Astrocyte (in vitro differentiated cells and primary cell): ENCODE measurements at places on chromosomes 3 and 15.

DNA sequence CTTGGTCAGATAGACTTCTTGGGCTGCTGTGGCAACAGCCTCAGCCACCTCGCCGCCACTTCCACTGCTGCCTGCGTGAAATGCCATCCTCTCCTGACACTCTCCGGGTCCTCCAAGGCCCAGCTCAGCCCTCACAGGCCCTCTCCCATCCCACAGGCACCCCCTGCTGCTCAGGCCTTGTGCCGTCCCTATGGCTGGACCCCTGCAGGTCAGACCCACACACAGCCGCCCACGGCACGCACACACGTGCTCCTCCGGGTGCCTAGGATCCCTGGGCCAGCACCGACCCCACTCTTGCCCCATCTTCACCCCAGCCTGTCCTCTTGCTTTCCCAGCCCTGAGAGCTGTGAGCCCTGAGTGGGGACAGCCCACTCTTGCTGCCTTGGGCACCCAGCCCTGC lies 19.7 kb downstream of the CFAP100 start:
- no peak for DNase-seq

DNA sequence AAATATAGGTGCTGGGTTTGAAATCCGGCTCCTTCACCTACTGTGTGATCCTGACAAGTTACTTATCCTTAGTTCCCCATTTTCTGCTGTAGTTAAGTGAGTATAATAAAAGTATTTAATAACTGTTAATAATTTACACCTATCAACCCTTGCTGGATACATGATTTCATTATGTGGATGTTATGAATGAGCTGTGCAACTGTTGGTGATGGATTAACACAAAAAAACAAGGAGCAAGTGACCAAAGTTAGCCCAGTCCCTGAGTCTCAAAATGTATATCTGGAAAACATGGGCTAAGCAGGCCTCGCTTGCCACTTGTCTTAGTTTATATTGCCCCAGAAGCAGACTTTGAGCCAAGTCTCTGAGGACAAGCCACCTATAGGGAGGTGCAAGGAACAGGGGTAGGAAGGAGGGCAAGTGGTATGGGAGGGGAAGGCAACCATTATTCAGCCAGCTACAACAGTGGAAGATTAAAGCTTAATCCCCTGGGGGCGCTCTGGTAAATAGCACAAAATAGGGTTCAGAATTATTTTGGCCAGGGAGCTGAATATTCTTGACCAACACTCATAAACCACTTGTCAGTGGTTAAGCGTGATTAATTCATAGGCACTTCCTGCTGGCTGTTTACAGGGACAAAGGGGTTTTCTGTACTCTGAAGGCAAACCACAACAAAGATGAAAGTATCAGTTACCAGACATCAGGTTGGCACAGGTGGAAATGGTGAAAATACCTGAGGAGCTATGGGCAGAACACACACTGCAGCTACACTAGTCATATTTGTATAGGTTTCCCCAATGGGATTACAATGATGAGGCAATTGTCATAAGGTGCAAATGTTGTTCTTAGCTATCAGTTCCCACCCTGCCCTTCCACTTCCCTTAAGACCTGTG lies 76.2 kb downstream of the TRIM42 start:
- peak; percentile 4 for DNase-seq

DNA sequence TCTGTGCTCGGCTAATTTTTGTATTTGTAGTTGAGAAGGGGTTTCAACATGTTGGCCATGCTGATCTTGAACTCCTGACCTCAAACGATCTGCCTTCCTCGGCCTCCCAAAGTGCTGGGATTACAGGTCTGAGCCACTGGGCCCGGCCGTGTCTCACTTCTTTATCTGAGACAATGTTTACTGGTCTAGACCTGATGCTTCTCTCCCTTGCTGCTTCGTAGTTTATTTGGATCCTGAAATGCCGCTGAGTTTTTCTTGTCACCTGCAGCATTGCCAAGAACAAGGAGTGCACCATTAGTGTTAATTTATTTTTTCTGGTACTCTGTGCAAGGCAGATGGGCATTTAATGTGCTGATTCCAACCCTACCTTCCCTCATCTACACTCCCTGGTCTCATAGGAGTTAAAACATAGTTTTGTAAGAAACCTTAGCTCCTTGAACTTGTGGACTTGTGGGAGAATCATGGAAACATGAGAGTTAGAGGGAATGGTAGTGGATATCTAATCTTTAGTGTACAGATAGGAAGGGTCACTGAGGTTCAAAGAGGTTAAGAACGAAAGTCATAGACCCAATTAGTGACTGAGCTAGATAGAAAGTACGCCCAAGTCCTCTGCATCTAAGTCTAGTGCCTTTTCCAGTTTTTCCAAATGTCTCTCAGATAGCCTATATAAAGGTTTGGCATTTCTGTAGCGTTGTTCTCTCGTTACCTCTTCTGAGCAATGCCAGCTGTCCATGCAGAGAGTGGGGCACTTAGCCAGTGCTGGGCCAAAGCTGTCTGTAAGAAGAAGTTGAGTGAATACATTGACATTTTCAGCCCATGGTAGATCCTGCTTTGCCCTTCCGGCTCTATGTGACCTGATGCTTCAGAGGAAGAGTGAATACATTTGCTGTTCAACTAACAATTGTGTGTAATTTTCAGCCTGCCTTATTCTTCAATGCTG lies 244.1 kb downstream of the LPP start:
- no peak for DNase-seq

GRCh38 chr3:143914257-143914656 lies 57.4 kb upstream of the DIPK2A start:
- no peak for DNase-seq

GRCh38 chr3:11059090-11059798 lies 66.7 kb downstream of the SLC6A1 start:
- peak; percentile 41 for DNase-seq

- no peak for DNase-seq
Observed at GRCh38 chr3:73746623-73747022, 121.9 kb upstream of the PDZRN3 start.

GRCh38 chr3:119774444-119774843 lies 7.5 kb upstream of the NR1I2 start:
- no peak for DNase-seq

DNA sequence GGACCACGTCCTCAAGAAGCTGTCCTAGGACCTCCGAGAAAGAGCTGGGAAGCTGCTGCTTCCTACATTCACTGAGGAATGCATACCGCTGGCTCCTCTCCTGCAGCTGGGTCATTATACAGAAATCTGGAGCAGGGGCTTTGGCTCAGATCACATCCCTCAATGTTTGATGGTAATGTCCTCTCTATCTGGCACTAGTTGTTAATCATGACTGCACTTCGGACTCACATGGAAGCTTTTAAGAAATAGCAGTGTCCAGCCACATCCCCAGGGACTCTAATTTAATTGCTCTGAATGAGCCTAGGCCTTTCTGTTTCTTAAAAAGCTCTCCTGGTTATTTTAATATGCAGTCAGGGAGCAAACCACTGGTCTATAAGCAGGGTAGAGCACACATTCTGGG lies 25.7 kb upstream of the MYRIP start:
- no peak for DNase-seq

GRCh38 chr15:41868321-41868720 lies 25.5 kb downstream of the SPTBN5 start:
- DNase-seq: no peak

DNA sequence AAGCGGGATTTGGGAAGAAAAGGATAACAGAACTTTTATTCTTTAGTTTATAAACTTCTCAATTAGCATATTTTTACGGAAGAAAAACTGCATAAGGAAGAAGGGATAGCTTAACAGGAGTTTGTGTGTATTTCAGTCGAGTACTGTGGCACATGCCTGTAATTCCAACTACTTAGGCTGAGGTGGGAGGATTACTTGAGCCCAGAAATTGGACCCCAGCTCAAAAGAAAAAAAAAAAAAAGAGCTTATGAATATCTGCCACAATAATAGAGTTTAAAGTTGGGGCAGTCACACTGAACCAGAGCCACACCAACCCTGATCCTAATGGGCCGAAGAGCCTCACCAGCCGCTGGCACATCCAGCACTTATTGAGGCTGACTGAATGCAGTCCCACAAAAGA lies 31.1 kb downstream of the CHAC1 start:
- DNase-seq: no peak

DNA sequence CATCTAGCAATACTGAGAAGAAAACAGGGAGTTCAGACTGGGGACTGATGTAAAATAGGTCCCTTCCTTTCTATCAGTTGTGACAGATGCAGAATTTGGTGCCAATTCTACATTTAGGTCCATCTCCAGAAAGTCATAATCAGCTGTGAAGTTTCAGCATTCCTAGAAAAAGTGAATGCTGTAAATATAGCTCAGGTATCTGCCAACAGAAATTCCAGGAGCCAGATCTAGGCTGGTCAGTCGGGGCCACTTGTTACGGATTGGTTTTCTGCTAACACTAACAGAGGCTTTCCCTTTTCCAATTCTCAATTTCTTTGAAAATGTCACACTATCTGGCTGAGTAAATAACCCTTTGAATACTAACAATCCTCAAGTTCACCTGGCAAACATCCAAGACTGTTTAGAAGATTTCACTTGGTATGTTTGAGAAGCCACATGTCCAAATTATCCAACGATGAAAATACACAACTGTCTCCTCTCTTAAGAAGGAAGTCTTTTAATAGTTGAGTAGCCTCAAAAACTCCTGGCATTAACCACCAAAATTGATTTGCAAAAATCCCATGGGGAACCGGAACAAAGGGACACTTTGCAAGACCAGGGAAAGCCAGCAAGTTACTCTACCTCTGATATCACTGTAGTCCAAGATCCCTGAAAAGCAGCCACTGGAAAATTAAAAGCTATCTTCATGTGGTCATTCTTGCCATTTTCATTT lies 222.3 kb downstream of the ZMAT3 start:
- no peak for DNase-seq

DNA sequence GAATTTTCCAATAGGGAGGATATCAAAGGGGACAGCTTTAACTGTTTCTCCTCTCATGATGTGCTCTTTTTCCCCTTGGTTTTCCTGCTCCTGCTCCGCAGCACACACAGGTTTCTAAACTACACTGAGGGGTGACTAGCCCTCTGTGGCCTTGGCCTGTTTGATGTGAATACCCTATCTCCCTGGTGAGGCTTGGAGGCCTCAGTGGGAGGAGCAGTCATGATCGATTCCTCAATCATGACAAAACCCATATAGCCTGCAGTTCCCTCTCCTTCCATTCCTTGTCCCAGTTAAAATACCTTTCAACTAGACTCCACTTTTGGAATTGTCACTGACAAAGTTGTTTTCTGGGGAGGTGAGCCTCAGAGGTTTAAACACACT lies 24.0 kb upstream of the USP3 start:
- no peak for DNase-seq

- peak; percentile 51 for DNase-seq
Observed at GRCh38 chr3:104596551-104596950, 770.2 kb upstream of the ALCAM start.

- no peak for DNase-seq
Observed at GRCh38 chr15:60480149-60480548, 1.2 kb upstream of the ICE2 start.

- no peak for DNase-seq
Observed at GRCh38 chr3:115019900-115020299, 127.2 kb downstream of the ZBTB20 start.

GRCh38 chr3:29889215-29889614 lies 608.3 kb downstream of the RBMS3 start:
- peak; percentile 10 for DNase-seq
